Activated CD4-positive, alpha-beta memory T cell treated with anti-CD3 and anti-CD28 coated beads, Interleukin-2, amount 10 ng/mL, durations not matched to agents 7 days and 5 days (primary cell): ENCODE measurements at places on chromosomes 1 and 21. TPM values are rescaled to one million over a fixed set of nuclear protein-coding genes. Genes with fewer than 3 reads are reported as not detected.

The DFFA gene
- total RNA-seq = 24.2 TPM

The A3GALT2 gene
- not detected for total RNA-seq

The DISP3 gene
- 0.18 TPM for total RNA-seq

The UTS2 gene
- 1.2 TPM for total RNA-seq

The DMRTA2 gene
- not detected for total RNA-seq

The ST7L gene
- total RNA-seq = 13.7 TPM

The AKNAD1 gene
- total RNA-seq = not detected
